ENCODE measurements at places on chromosomes 1 and 21.

- H3K36me3 ChIP-seq, result no peaks in the 10 kb centered on the region
- no peaks in the 10 kb centered on the region for H3K27me3 ChIP-seq
- H3K27ac ChIP-seq, result no peak overlapping the region
- peak overlapping the region; percentile 11 for H3K4me3 ChIP-seq
- DNase-seq, result peak; percentile 31
- peaks cover 38% of the 10 kb centered on the region for H3K4me1 ChIP-seq
Observed at GRCh38 chr1:234325878-234326496, 47.3 kb upstream of the COA6 start.

- DNase-seq, result no peak
- H3K36me3 ChIP-seq, result no peaks in the 10 kb centered on the region
- H3K27me3 ChIP-seq, result no peaks in the 10 kb centered on the region
- H3K27ac ChIP-seq, result no peak overlapping the region
- H3K4me1 ChIP-seq, result no peaks in the 10 kb centered on the region
Observed at GRCh38 chr1:53616927-53617326, 122.0 kb downstream of the GLIS1 start.

- H3K27ac ChIP-seq, result no peak overlapping the region
- H3K4me1 ChIP-seq, result peaks cover 6% of the 10 kb centered on the region
- DNase-seq, result no peak
- no peak overlapping the region for H3K4me3 ChIP-seq
Observed at GRCh38 chr1:201570886-201571624, 32.1 kb downstream of the NAV1 start.

DNA sequence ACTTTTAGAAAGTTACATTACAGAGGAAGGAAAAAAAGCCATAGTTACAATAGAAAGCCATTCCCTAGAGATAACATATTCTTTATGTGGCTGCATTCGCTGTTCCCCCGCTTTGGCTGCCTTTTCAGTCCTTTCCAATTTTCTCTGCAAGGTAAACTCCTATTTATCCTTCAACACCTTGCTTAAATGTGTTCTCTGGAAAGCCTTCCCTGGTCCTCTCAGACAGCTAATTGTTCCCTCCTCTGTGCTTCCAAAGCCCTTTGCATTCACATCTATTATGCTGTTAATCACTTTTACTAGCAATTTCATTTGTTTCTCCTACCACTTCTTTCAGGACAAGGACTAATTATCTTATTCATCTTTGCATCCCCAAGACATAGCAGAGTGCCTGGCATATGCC is 1.6 kb downstream of the PHC2 start:
- no peaks in the 10 kb centered on the region for H3K36me3 ChIP-seq
- no peak overlapping the region for H3K27ac ChIP-seq
- no peak overlapping the region for H3K4me3 ChIP-seq
- peaks cover 43% of the 10 kb centered on the region for H3K4me1 ChIP-seq
- no peak for DNase-seq

DNA sequence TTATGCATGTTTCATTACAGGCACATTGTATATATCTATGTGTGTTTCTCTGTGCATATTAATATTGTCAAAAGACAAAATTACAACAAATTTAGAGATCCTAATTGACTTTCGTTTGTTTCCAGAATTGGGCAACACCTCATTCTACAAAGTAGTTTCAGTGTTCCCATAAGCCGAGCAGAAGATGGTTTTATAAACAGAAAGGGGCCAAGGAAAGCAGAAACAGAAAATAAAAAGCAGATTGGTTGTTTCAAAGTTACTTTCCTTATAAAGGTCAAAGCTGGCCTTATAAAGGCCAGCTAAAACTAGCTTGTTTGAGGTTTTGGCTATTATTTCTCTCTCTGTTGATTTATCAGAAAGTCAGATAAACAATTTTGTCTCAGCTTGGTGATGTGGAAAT is 116.2 kb upstream of the FGGY start:
- no peaks in the 10 kb centered on the region for H3K27me3 ChIP-seq
- H3K4me1 ChIP-seq, result peaks cover 7% of the 10 kb centered on the region
- no peak overlapping the region for H3K27ac ChIP-seq
- H3K4me3 ChIP-seq, result no peak overlapping the region

DNA sequence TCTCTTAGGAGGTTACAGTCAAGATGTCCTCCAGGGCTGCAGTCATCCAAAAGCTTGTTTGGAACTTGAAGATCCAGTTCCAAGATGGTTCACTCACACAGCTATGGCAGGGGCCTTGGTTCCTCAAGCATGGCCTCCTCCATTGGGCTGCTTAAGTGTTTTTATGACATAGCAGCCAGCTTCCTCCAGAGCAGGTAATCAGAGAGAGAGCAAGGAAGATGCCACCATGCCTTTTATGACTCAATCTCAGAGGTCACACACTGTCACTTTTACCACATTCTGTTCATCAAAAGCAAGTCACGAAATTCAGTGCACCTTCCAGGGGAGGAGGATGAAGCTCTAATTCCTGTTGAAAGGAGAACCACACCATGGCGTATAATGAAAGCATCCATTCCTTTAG is 17.1 kb downstream of the ELAPOR1 start:
- DNase-seq, result no peak
- H3K36me3 ChIP-seq, result no peaks in the 10 kb centered on the region
- H3K4me1 ChIP-seq, result peaks cover 26% of the 10 kb centered on the region
- H3K4me3 ChIP-seq, result no peak overlapping the region
- H3K27ac ChIP-seq, result no peak overlapping the region

- H3K4me3 ChIP-seq, result no peak overlapping the region
- H3K4me1 ChIP-seq, result no peaks in the 10 kb centered on the region
- H3K27me3 ChIP-seq, result no peaks in the 10 kb centered on the region
- H3K27ac ChIP-seq, result no peak overlapping the region
- no peak for DNase-seq
Observed at GRCh38 chr1:96207936-96208335, 513.6 kb upstream of the PTBP2 start.

GRCh38 chr1:201849372-201850052 is 20.6 kb downstream of the IPO9 start:
- no peak overlapping the region for H3K27ac ChIP-seq
- no peaks in the 10 kb centered on the region for H3K4me1 ChIP-seq
- peaks cover 69% of the 10 kb centered on the region for H3K36me3 ChIP-seq
- H3K4me3 ChIP-seq, result no peak overlapping the region
- no peaks in the 10 kb centered on the region for H3K27me3 ChIP-seq

DNA sequence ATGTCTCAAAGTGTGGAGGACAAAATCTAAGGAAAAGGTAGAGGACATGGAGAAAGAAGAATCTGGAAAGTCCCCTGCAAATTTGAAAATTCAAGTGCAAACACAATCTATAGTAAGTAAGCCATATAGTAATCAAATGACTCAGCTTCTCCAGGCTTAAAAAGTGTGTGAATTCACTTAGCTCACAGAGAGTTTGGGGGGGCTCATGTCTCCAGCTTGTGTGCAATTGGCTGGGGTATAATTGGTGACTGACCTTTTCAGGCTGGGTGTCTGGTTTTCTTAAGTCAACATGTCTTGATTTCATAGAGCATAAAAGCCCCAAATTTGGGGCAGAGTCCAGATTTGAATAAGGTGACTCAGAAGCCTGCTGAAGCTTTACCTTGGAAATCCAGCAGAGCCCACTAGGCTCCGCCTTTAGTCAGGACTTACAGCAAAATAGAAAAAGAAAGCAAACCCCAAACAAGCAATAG is 8.6 kb downstream of the CLDN14 start:
- DNase-seq, result no peak
- H3K36me3 ChIP-seq, result no peaks in the 10 kb centered on the region
- H3K27ac ChIP-seq, result no peak overlapping the region
- no peak overlapping the region for H3K4me3 ChIP-seq
- no peaks in the 10 kb centered on the region for H3K27me3 ChIP-seq

- no peaks in the 10 kb centered on the region for H3K36me3 ChIP-seq
- DNase-seq, result no peak
Observed at GRCh38 chr21:28111151-28111619, 881.5 kb downstream of the LTN1 start.

DNA sequence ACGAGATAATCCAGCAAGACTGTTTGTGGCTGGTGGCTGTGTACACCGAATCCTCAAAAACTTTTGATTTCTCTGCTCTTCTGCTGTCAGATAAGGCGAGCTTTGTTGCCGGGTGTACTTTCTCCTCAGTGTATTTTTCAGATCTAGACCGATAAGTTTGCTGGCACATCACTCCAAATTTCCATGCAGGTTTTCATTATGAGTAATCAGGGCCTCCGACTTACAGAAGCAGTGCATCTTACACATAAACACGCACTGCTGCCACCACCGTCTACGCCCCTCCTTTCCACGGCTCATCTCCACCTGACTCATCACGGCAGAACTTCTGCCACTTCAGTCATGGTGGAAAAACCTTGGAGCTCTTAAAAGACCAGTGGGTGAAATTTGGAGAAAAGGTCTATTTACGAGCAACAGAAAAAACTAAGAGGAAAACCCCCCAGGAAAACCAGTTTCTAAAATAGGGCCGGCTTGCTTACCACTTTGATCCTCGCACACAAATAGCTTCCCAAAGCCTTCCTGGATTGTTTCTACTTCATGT is 7.7 kb downstream of the ZBTB21 start:
- H3K27me3 ChIP-seq, result no peaks in the 10 kb centered on the region
- peaks cover 9% of the 10 kb centered on the region for H3K36me3 ChIP-seq
- H3K27ac ChIP-seq, result no peak overlapping the region
- no peak overlapping the region for H3K4me3 ChIP-seq
- DNase-seq, result no peak

DNA sequence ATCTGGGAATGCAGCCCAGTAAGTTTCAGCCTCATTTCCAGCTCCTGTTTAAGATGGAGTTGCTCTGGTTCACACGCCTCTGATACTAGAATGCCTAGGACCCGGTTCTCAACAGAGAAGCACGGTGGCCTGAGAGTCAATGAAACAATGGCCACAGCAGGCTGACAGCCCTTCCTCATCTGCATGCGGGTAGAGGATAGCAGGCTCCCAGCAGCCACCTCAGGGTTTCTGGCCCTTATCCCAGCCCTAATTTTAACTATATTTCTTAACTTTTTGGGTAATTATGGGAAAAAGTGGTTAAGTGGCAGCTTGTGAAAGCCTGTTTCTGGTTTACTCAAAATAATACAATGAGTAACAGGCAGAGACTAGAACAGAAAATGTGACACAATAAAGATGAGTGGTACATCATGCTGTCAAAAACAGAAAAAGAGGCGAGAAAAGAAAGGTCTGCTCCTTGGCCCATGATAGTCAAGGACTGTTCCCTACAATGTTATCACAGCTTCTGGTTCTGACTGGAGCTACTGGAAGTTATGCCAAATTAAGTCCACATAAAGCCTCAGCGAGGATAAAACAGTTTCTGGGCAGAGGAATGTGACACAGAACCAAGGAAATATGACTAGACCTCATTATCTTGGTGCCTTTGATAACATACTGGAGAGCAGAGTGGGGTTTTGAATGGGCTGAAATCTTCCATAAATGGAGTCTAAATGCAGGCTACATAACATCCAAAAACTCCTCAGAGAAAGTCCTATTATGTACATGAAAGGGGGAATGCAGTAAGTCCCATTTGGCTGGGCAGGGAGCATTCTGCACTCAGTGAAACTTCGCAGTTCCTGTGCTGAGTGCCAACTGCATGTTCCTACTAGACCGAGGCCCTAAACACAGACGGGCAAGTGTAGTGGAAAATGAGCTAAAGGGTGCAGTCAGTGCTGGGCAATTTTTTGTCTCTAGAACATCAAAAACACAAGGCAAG is 92.1 kb downstream of the NIBAN1 start:
- peaks cover 31% of the 10 kb centered on the region for H3K4me1 ChIP-seq
- H3K36me3 ChIP-seq, result no peaks in the 10 kb centered on the region
- H3K27ac ChIP-seq, result no peak overlapping the region
- no peaks in the 10 kb centered on the region for H3K27me3 ChIP-seq
- DNase-seq, result no peak

DNA sequence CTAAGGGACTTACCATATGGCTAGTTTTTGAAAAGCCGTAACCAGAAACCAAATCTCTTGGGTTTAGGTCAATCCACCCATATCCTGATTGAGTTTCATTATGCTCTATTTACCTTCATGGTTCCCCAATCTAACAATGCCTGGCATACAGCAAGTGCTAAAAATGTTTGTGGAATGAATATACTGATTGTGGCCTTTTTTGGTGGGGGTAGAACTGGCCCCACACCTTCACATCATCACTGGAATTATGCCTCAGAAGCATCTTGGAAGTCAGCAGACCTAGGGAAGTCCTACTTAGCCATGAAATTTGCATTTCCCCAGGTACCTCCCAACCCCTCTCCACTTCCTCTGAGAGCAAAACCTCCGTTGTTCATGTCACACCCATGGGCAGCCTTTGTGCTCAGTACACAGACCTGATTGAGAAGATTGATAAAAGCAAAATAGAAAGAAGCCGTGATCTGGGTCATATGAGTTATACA is 17.8 kb upstream of the SLAMF1 start:
- H3K36me3 ChIP-seq, result no peaks in the 10 kb centered on the region
- H3K4me3 ChIP-seq, result no peak overlapping the region
- DNase-seq, result no peak
- no peaks in the 10 kb centered on the region for H3K27me3 ChIP-seq

DNA sequence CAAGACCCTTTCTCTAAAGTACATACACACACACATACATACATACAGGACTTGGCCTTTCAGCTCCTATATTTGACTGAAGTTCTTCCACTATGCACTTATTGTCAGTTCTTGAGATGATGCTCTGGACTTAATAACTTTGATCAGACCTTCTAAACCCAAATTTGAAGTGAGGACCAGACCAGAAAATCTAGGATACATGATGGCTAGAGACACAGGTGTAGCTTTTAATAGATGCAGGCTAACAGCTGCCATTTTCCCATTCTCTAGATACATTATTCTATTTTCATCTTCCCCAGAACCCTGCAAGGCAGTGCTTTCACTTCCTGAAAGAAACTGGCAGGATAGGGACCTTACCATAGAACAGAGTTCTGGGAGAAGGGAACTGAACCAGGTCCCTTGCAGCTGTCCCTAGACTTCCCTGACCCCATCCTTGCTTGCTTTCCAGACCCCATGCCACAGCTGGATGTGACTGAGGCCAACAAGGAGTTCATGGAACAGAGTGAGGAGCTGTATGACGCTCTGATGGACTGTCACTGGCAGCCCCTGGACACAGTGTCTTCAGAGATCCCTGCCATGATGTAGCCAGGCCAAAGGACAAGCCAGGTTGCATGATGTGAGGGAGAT is 14.9 kb upstream of the RAB42 start:
- H3K4me3 ChIP-seq, result no peak overlapping the region
- DNase-seq, result no peak
- H3K27ac ChIP-seq, result peak overlapping the region; percentile 17
- no peaks in the 10 kb centered on the region for H3K27me3 ChIP-seq

- no peak for DNase-seq
- H3K27me3 ChIP-seq, result no peaks in the 10 kb centered on the region
- no peaks in the 10 kb centered on the region for H3K36me3 ChIP-seq
- H3K4me1 ChIP-seq, result no peaks in the 10 kb centered on the region
- no peak overlapping the region for H3K4me3 ChIP-seq
- no peak overlapping the region for H3K27ac ChIP-seq
Observed at GRCh38 chr1:232873412-232873811, 68.2 kb downstream of the MAP10 start.

- peaks cover 36% of the 10 kb centered on the region for H3K27me3 ChIP-seq
- peaks cover 39% of the 10 kb centered on the region for H3K4me1 ChIP-seq
- no peak overlapping the region for H3K27ac ChIP-seq
- DNase-seq, result peak; percentile 43
- no peaks in the 10 kb centered on the region for H3K36me3 ChIP-seq
Observed at GRCh38 chr1:218350801-218351266, 5.7 kb downstream of the TGFB2 start.

GRCh38 chr21:44260791-44261631 is 686 bp downstream of the DNMT3L start:
- no peaks in the 10 kb centered on the region for H3K36me3 ChIP-seq
- H3K4me1 ChIP-seq, result no peaks in the 10 kb centered on the region
- DNase-seq, result no peak
- no peak overlapping the region for H3K4me3 ChIP-seq
- no peaks in the 10 kb centered on the region for H3K27me3 ChIP-seq
- no peak overlapping the region for H3K27ac ChIP-seq

- no peak overlapping the region for H3K27ac ChIP-seq
- H3K27me3 ChIP-seq, result peaks cover 21% of the 10 kb centered on the region
- no peak for DNase-seq
- H3K4me3 ChIP-seq, result no peak overlapping the region
- no peaks in the 10 kb centered on the region for H3K4me1 ChIP-seq
Observed at GRCh38 chr1:32426489-32427255, 32.4 kb upstream of the BSDC1 start.

Data from CD14-positive monocyte (primary cell).